Immature natural killer cell (primary cell): ENCODE measurements at places on chromosomes 7 and 10. TPM values are rescaled to one million over a fixed set of nuclear protein-coding genes. Genes with fewer than 3 reads are reported as not detected.

GRCh38 chr10:80484243-80484642, 30.1 kb downstream of the TSPAN14 start:
- H3K36me3 ChIP-seq: peaks cover 4% of the 10 kb centered on the region
- peak overlapping the region; percentile 82 for H3K4me3 ChIP-seq
- H3K4me1 ChIP-seq: peaks cover 92% of the 10 kb centered on the region
- DNase-seq: no peak
- H3K27me3 ChIP-seq: peaks cover 8% of the 10 kb centered on the region
- peak overlapping the region; percentile 98 for H3K27ac ChIP-seq

CRHR2 gene
- polyA plus RNA-seq: not detected

HYAL4 gene
- not detected for polyA plus RNA-seq

GRCh38 chr7:124989911-124990310, 60.3 kb upstream of the POT1 start:
- no peak for DNase-seq
- H3K27me3 ChIP-seq: no peaks in the 10 kb centered on the region
- no peaks in the 10 kb centered on the region for H3K4me1 ChIP-seq
- H3K36me3 ChIP-seq: no peaks in the 10 kb centered on the region
- no peak overlapping the region for H3K4me3 ChIP-seq
- no peak overlapping the region for H3K27ac ChIP-seq

ZNF25 gene
- polyA plus RNA-seq: 5.1 TPM

DNA sequence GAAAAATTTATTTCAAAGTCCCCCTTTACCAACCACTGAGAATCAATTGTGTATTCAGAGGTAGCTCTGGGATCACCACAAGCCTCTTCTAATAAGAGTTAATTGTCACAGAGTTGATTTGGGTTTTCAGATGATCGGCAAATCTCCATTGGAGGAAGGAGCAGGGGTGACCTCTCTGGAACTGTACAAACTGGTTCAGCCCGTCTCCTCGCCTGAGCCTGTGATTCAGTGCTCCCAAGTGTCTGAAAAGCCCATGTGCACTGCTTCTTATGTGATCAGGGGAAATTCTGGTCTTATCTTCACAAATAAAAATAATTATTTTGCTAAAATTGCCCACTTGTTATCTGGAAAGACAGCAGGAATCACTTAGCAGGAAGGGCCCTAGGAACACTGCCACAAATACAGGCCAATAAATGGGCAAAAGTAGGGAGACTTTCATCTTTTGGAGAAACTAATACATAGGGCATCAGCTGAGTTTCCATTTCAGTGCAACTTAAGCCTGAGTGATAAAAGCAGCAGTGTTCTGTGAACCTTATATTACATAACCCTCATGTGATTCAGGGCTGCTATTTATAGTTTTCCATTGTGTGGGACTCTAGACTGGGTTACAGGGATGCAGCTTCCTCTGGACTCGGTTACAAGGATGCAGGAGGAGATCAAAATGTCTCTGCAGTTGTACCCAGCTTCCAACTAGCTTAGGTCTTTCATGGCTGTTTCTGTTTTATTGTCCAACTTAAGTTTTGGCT, 32.3 kb downstream of the CDK1 start:
- no peak overlapping the region for H3K4me3 ChIP-seq
- H3K4me1 ChIP-seq: no peaks in the 10 kb centered on the region
- no peak overlapping the region for H3K27ac ChIP-seq
